Thyroid gland (tissue), 4 donors: ENCODE measurements at places on chromosomes 2 and 18. TPM values are rescaled to one million over a fixed set of nuclear protein-coding genes. Genes with fewer than 3 reads are reported as not detected.

GRCh38 chr18:62523631-62524439, 1.0 kb downstream of the ZCCHC2 start:
- H3K27me3 ChIP-seq, result no peaks in the 10 kb centered on the region
- peak; percentile 68 for DNase-seq
- peak overlapping the region; percentile 75 for H3K4me3 ChIP-seq
- H3K36me3 ChIP-seq, result no peaks in the 10 kb centered on the region

GRCh38 chr2:12083713-12084419, 337.4 kb downstream of the LPIN1 start:
- no peak overlapping the region for H3K27ac ChIP-seq
- DNase-seq, result no peak
- no peaks in the 10 kb centered on the region for H3K36me3 ChIP-seq

GRCh38 chr2:26001743-26002351, 19.6 kb upstream of the KIF3C start:
- H3K4me3 ChIP-seq, result no peak overlapping the region
- DNase-seq, result peak; percentile 99
- H3K4me1 ChIP-seq, result peaks cover 31% of the 10 kb centered on the region

- no peaks in the 10 kb centered on the region for H3K27me3 ChIP-seq
- H3K27ac ChIP-seq, result no peak overlapping the region
Measured at GRCh38 chr18:2653467-2653866, 2.1 kb upstream of the SMCHD1 start.

DNA sequence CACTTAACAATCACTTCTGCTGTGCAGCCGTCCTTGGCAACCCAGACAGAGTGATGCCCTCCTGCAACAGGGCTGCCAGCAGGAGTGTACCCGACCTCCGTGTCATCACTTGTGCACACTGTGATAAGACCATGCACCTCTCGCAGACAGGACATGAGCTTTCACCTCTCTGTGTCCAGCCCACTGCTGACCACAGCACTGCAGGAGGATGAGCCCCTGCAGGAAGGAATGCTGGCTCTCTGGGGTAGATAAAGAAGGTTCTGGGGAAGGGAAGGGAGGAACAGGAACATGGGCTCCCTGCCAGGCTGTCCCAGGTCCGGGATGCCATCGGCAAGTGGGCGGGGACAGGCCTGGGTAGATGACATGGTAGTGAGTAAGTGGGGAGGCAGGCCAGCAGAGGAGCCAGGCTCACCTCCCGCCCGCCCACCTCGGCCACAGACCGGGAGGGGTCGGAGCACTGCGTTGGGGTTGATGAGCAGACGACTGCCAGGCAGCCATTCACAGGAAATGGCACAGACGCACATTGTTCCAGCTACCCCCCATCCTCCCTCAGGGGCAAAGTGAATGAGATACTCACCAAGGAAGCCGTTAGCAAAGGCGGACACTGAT, 18.6 kb upstream of the COL6A3 start:
- no peak overlapping the region for H3K27ac ChIP-seq
- no peaks in the 10 kb centered on the region for H3K36me3 ChIP-seq
- H3K4me1 ChIP-seq, result peaks cover 9% of the 10 kb centered on the region
- H3K4me3 ChIP-seq, result no peak overlapping the region
- no peaks in the 10 kb centered on the region for H3K27me3 ChIP-seq

Gene HOXD8
- total RNA-seq, result 15.4 TPM

Gene IMPA2
- total RNA-seq, result 42.5 TPM

Gene IL36RN
- total RNA-seq, result not detected

Gene GPR39
- 9.7 TPM for total RNA-seq
